ENCODE measurements at places on chromosomes 13 and 19.

DNA sequence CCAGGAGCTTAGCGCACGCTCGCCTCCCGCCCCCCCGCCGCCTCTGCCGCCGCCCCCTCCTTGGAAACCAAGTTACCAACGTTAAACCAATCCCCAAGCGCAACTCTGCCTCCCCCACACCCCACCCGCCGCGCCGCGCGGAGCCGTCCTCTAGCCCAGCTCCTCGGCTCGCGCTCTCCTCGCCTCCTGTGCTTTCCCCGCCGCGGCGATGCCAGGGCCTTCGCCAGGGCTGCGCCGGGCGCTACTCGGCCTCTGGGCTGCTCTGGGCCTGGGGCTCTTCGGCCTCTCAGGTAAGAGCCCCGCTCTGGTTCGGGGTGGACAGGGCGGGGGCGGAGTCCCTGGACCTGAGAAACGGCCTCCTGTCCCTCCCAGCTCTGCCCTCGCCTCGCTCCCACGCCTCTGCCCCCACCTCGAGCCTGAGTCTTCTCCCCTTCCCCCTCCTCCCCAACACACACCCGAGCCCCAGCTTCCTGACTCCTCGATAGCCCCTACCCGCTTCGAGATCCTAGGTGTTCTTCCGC lies at the start of gene ICAM5:
Gene ICAM5 (plus strand): TSS at position 117 of the 521 bp plus-strand sequence. CDS start 92 bp downstream, at position 209.
- DNase-seq, result peak; percentile 56

DNA sequence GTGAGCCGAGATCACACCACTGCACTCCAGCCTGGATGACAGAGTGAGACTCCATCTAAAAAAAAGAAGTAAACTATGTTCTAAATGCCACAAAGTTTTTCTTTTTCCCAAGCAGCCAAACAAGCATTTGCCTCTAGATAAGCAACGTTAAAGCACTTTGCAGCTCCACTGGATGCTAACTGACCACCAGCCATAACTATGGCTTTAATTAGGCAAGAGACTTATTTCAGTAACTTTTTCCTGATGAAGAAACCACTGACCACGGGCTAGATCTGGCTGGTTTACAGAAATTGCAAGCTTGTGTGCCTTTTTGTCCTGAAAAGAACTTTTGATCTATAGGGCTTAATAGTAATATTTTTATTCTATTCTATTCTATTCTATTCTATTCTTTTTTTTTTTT lies 22.1 kb downstream of the CD70 start:
- no peak for DNase-seq

DNA sequence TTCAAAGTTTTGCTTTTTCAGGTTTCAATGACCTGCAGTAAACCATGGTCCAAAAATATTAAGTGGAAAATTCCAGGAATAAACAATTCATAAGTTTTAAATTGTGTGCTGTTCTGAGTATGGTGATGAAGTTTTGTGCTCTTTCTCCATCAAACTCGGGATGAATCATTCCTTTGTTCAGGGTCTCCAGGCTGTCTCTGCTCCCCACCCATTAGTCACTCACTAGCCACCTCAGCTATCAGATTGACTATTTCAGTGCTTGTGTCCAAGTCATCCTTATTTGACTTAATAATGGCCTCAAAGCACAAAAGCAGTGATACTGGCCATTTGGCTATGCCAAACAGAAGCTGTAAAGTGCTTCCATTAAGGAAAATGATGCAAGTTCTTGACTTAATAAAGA lies 1140.4 kb downstream of the EFNB2 start:
- DNase-seq, result no peak

DNA sequence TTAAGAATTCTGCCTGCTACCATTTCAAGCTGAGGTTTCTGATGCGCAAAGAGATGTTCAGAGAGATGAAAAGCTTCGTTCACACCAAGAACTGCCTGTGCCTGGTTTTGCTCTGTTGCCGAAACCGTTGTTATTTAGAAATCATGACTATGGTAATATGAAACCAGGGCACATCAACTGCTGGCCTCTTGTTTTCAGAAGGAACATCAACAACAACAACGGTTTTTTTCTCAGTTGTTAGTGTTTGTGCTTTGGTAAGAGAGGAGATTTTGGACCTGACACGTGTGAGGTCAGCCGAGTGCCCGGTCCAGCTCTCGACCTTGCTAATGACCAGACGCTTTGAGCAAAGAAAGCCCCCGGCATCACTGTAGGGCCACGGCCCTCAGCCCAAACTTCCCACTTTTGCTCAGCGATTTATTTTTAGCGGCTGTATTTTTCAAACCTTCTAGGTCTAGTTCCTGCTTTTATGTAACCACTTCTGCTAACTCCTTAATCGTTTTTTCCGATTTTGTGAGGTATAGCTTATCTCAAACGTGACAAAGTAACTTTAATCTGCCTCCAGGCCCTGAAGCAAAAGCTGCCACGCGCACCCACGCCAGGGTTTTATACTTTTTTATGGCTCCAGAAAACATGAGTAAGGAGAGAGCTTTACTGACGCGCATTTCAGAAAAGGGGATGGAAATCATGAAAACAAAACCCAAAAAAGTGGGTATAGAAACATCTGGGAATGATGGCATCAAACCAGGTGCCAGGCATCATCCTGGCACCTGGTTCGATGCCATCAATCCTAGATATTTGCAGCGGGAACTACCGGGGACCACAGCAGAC lies 42.0 kb downstream of the KLF2 start:
- DNase-seq, result no peak
